ENCODE measurements at places on chromosomes 1 and 21. TPM values are rescaled to one million over a fixed set of nuclear protein-coding genes. Genes with fewer than 3 reads are reported as not detected.

The SLC44A3 gene
- total RNA-seq, result 2.7 TPM

The MEX3A gene
- total RNA-seq, result 63.9 TPM

DNA sequence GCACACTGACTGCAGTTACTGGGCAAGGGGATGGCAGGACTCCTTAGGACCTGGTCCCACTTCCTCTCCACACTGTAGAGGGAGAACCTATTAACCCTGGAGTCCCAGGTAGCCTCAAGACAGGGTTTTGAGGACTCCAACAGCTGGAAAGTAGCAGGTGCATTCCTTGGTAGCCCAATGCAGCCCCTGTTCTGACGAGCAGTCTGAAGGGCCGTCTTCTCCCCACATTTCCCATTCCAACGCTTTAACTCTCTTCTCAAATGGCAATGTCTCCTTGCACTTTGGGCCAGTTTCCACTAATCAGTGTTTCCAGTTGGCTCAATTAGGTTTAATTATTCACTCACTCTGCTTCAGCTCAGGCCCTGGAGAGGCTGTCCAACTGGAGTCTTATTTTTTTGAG lies 8.8 kb upstream of the INPP5B start:
- no peak for DNase-seq

DNA sequence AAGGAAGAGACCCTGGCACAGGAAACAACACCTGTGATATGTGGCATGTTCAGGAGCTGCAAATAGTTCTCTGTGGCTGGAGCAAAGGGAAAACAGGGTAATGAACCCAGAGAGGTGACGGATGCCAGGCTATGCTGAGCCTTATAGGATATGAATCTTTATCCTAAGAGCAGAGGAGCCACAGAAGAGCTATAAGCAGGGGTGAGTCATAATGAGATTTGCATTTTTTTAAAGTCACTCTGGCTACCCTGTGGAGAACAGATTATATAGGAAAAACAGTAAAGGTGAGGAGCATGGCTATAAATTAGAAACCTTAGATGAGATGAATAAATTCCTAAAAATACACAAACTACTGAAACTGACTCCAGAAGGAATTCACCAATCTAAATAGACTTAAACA lies 12.8 kb upstream of the MPL start:
- DNase-seq, result no peak

DNA sequence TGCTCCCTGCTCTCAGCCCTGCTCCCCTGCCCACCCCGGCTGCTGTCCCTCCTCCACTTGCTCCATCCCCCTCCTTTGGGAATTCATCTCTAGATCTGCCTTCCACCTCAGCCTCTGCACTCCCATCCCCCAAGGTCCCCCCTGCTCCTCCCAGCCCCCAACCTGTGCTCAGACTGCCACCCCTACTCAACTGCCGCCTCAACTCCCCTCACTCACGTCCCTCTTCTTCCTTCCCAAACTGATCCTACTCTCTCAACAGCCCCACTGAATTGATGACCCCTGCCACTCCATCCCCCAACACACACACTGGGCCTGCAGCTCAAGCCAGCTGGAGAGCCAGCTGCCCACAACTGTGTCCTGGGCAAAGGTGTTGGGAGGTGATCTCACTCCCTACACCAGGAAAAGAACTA lies 15.8 kb upstream of the ETV3L start:
- no peak for DNase-seq

- DNase-seq, result no peak
Observed at GRCh38 chr1:228452194-228453021, 34.8 kb upstream of the RNF187 start.

DNA sequence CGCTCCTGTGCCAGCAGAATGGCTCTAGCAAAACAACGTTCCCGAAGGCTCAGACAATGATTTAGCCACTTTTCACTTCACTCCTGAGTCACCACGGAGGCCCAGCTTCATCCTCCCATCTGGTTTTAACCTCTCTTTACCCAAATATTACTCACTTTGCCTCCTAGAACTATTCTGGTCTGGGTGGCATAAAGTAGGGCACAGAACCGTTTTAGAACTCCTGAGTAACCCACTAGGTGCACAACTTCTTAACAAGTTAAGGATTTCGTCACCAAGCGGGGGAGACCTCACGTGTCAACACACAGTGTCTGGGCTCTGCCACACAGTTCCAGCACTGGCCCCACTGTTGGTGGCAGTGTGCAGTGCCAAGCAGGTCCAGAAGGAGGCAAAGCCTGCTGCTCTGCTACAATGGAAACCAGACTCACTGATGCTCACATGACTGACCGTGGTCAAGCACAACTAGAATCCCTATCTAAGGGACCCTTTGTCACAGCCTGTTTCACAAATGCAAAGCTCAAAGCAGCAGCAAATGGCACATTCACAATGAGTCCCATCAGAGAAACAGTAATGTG lies 121.7 kb downstream of the SIPA1L2 start:
- DNase-seq, result no peak

Data from endothelial cell (in vitro differentiated cells).